CD4-positive, alpha-beta T cell treated with Interleukin-15 for 1 hour (primary cell): ENCODE measurements at places on chromosomes 12 and 14.

DNA sequence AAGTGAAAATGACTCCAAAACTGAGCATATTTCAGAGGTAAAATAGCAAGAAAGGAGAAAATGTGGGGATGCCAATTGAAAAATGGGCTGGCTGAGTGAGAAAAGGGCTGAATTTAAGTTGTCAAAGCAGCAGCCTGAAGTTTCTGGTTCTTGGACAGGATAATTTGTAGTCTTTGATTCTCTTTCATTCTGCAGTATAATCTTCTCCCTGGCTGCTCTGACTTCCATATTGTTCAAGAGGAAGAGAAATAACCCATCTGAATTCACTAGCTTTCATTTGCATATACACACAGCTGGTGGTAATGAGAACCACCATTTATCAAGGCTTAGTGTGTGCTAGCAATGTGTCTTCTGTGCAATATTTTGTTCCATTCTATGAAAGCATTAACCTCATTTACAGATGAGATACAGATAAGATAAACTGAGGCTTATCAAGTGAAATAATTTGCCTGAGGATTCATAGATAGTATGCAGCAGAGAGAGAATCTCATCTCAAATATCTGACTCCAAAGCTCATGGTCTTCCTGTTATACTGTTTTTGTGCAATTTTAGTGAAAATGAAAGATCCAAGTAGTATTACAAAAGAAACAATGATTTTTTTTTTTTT, 184.2 kb downstream of the TMTC2 start:
- no peak for DNase-seq

- no peak for DNase-seq
These were observed 109.0 kb downstream of the CHST11 start for GRCh38 chr12:104565606-104566243.

- no peak for DNase-seq
These were observed 138.9 kb downstream of the PIWIL1 start for GRCh38 chr12:130476451-130477135.

DNA sequence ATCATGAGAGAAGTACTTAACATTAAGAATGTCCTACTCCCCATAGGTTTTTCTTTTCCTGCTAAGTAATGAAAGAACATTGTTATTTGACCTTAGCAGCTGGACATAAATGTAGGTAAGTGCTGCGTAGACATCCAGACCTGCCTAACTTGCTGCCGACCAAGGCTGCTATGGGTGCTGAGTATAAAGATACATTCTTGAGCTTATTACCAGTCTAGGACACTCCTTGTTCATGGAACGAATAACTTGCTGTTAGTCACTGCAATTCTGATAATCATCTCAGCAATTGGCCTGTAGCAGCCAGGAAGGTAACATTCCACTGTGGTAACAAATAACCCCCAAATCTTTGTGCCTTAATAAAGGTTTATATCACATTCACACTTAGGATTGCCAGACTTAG, 478.1 kb downstream of the VRK1 start:
- no peak for DNase-seq

DNA sequence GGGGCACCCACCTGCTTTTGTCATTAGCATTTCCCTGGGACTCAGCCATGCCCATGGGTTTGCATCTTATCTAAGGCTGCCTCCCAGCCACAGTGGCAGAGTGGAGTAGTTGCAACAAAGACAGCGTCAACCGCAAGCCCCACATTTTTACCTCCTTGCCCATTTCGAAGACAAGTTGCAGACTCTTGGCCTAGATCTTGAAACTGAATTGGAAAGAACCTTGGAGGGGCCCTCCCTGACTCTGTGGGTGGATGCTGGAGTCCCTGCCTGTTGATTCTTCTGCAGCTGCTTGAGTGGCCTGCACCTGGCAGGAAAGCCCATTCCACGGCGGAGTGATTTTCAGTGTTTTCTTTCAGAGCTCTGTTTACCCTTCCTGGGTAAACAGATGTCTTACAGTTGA, 309.0 kb downstream of the VRK1 start:
- DNase-seq = no peak

DNA sequence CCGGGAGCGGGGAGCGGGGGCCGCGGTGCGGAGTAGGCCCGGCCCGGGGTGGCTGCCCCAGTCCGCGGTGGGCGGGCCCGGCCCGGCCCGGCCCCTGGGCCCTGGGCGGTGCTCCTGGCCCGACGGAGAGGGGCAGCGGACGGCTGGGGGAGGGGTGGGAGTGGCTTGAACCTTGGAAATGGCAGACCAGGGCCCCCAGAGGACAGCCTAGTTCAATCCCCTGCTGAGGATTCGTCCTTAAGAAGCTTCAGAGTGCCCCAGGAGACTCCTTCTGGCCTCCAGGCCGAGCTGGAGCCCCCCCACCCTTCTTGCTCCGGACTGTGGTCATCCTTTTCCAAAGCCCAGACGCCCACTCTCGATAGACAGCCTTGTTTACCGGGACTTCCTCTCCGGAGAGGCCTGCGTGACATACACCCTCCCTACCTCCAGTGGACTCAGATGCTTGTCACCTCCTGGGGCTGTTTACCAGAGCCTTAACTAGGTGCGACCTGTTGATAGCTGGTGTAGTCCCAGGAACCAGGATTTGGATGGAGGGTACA, 458 bp downstream of the KHNYN start:
- peak; percentile 63 for DNase-seq

DNA sequence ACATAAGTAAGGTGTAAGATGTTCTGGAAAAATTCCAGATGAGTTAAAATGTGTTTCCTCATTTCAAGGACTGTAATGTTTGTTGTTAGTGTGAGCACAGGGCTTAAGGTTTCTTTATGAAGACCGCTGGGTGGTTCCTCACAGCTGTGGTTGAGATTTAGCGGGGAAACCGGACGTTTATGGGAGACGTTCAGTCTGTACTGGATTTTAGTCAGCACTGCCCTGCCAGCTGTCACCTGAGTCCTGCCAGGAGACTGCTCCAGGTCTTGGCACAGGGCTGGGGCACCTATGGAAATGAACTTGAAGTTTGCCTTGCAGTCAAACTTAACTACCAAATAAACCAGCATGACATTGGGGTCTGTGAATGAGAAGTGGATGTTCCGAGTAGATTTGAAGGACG, 555.2 kb downstream of the DIO2 start:
- no peak for DNase-seq

DNA sequence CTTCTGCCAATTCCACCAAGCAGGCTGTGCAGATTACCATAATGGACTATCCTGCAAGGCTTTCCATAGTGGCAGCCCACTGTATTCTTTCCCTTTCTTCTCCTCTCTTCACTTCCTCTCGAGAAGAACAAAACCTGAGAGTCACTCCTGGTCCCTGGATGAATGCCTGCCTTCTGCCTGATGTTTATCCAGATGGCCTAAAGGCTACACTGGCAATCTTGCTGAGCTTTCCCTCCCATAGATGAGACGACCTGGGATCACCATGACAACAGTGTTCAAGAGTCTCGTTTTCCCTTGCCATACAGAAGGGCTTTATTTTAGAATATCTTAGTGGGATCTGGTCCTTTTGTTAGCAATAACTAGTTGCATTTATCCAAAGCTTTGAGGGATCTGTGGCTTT, 142.3 kb downstream of the RTN1 start:
- no peak for DNase-seq

DNA sequence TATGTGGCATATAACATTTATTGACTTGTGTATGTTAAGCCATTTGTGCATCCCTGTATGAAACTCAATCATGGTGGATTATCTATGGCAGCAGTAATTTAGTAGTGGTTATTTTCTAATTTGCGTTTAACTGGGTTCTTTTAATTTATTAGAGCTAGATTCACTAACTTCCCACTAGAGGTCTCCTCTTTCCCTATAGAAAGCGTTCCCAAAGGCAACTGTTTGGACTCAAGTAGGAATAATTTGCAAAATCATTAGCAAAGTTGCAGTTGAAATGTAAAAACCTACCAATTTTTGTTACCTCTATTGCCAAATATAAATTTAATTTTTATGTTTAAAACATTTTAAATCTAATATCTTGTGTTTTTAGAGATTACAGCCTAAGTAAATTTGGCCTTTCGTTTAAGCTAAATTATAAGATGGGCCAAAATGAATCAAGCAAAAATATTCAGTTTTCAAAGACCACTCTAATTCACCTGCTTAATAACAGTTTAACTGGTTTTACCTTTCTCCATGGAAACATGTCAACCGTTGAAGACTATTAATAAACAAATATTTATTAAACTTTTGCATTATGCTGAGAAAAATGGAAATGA, 6.0 kb downstream of the DMAC2L start:
- DNase-seq = no peak

DNA sequence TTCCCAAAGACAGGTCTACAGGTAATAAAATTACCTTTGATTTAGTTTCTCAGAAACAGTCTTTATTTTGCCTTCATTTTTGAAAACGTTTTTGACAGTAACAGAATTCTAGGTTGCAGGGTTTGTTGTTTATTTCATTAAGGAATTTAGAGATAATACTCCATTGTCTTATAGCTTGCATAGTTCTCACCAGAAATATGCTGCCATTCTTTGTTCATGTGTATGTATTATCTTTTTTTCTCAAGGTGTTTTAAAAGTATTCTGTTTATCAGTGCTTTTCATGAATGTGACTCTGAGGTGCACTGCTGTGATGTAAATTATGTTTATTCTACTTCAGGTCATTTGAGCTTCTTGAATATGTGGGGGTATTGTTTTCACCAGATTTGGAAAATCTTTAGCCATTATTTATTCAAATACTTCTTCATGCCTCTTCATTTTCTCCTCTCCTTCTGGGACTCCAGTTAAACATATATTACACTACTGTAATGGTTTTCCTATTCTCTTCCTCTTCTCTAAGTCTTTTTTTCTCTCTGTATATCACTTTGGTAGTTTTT, 32.7 kb downstream of the ZNF605 start:
- no peak for DNase-seq

DNA sequence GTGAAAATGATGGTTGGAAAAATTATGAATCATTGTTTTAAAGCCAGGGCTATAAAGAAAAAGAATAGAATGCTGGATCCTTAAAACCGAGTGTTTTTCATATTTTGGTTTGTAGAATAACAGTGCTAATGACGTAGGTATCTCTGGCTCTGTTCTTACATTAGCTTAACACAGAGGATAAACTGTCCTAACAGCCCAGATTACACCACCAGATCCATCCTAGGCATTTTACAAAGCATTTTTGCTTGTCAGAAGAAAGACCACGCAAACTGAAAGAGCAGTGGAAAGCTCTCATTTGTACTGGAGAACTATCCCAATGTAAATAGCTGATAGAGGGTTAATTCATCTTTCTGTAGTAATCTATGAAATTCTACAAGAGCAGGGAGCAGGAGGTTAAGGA, 13.6 kb downstream of the IFT81 start:
- no peak for DNase-seq

- DNase-seq = no peak
These were observed 212.1 kb upstream of the RTL1 start for GRCh38 chr14:101115652-101116051.

DNA sequence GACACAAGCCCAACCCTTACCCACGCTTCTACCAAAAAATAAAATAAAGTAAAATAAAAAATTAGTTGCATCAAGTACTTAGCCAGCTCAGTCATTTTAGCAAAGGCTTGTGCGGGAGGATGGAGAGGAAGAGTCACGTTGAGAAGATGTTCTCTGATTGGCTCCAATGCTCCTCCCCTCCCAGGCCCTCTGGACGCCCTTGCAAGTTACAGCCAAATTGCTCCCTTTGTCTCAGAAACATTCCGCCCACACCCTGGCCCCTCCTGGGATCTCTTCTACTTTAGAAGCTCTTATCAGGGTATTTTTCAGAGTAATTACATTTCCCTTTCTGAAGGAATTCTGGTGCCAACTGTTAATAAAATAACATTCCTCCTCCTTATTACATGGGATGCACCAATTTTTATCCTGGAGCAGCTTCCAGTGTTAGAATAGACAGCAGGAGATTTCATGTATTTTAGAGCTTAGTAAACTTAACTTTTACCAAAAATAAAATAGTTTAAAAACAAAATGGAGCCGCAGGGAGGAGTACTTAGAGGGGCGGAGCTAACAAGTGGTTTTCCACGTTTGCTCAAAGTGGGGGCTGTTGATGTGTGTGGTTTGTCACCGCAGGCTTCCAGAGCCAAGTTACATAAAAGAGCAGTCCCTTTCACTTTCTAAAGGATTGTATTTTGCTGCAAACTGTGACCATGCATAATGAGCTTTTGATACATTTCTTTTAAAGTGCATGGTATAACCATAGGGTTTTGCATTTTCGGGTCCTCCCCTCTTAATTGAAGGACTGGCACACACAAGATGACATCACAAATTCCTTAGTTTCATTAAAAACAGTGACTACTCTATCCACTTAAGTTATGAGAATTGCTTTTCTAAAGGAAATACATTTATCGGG, 71.7 kb upstream of the RAP1B start:
- peak; percentile 74 for DNase-seq

DNA sequence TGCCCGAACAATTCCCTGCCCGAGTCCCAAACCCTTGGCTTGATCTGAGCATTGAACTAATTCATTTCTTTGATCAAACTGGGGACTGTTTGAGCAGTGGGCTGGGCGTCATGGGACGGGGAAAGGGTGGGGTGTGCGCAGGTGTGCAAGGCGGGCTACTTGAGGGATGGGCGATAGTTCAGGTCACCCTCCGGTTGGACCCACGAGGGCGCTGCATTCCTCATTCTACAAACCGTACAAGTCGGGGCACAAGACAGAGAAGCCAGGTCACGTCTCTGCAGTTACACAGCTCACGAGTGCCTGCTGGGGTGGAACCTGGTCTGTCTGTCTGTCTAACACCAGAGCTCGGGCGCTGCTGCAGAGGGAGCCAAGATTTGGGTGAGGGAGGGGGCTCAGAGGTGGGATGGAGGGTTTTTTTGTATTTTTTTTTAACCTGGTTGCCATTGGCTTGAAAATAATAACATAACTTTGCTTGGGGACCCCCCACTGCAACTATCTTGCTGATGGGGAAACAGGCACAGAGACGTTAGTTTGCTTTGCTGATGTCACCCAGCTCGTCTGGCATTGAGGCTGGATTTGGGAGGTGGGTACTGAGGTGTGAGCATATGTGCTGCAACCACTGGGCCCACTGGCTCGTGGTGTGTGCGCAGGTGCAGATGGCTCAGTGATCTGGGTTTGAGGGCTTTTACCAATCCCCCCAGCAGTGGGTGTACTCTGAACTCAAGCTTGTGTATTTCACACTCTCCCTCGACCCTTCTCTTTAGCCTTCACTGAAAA, 7.6 kb upstream of the RTL1 start:
- no peak for DNase-seq

DNA sequence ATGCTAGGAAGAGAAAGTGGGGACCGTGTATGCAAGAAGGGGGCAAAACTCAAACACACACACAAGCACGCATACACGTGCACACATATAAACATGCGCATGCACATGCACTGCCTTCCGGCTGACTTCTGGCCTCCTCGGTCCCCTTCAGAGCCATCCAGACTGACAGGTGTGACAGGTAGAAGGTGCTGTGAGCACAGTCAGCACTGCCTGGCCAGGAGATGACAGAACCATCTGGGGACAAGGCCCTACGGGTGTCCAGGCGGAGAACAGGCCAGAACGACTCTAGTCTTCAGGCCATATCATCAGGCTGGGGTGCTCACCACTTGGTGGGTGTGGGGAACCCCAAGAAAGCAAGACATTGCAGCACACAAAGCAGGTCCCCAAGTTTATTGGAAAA, 7.3 kb downstream of the KRT83 start:
- no peak for DNase-seq

GRCh38 chr14:57848353-57848752, 17.5 kb downstream of the SLC35F4 start:
- DNase-seq = no peak

GRCh38 chr14:51004352-51004800, 60.1 kb upstream of the PYGL start:
- DNase-seq = no peak
